ENCODE measurements at places on chromosomes 11 and 22.

DNA sequence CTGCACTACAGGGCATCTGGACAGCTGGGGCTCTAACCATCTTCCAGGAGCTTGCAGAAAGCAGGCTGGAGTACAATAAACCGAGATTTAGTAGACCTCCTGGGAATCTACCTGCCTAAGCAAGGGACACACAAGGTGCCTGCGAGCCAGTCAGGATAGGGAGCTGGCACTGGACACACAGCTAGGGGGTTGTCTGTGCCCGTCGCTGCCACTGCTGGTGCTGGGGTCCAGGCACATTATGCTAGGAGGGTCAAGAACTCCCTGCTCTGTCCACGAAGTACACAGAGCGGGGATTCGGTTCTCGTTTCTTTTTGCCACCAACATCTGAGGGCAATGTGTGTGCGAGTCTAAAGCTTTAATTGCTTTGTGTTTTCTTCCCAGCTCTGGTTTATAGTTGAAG lies 4.2 kb downstream of the RIC8A start:
- no peak for DNase-seq

GRCh38 chr22:32255726-32256125 lies 579 bp upstream of the SLC5A4 start:
- no peak for DNase-seq

DNA sequence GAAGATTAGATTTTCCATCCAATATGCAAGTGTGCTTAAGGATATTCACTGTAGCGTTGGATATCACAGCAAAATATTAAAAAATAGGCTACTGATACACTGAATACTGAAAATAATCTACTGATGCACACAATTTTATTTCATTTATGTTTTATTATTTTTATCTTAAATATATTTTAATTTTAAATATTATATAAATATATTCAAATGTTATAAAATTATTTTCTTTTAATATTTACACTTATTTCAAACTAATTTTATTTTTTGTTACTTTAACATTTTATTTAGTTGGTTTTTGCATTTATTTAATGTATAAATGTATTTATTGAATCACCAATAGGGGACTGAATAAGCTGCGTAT lies 12.3 kb downstream of the MMP3 start:
- DNase-seq, result no peak

- DNase-seq, result peak; percentile 91
Observed at GRCh38 chr11:69443138-69443967, 38.1 kb upstream of the LINC01488 start.

DNA sequence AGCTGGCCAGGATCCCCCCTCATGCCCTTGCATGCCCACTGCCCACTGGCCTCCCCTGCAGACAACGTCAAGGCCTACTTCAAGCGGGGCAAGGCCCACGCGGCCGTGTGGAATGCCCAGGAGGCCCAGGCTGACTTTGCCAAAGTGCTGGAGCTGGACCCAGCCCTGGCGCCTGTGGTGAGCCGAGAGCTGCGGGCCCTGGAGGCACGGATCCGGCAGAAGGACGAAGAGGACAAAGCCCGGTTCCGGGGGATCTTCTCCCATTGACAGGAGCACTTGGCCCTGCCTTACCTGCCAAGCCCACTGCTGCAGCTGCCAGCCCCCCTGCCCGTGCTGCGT lies 7.9 kb downstream of the AIP start:
- peak; percentile 41 for DNase-seq

GRCh38 chr11:121722431-121723245 lies 269.9 kb upstream of the SORL1-AS1 start:
- DNase-seq, result no peak

DNA sequence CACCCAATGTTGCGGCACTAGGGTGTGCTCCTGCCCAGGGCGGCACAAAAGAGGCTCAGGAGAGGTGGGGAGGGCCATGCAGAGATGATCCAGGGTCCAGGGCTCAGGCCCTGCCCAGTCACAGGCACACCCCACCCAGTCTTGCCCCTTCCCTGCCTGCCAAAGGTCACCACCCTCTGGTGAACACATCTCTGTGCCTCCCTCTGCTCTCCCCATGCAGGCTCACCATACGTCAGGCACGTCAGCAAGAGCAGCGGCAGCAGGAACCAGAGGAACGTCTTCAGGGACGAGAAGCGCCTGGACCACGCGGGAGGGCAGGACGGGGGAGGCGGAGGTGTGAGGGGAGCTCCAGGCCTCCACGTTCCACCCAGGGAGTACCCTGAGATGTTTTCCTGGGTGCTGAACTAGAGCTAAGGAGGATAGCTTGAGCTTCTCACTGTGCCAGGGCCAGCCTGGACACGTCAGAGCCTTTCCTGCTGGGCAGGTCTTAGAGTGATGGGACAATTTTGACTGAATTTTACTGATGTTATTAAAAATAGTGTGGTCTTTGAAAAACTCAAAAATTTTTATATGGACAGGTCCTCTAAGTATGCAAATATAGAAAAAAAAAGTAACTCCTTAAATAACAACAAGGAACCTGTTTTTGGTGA lies 7.2 kb downstream of the SUN2 start:
- DNase-seq, result no peak

DNA sequence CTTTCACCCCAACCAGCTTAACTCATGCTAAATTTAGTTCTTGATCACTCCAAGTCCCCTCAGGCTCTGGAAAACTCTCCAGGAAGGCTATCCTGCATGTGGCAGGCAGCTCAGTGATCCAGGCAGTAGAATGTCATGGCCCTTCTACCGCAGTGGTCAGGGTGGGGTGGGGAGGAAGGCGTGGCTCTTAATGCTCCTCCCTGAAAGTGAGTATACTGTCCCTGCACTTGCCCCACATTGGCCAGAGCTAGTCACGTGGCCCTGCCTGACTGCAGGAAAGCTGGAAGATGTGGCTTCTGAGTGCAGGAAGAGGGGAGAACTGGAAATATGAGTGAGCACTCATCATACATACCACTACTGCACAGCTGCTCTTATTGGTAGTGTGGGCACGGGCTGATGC lies 102.1 kb downstream of the GRAMD1B start:
- no peak for DNase-seq

DNA sequence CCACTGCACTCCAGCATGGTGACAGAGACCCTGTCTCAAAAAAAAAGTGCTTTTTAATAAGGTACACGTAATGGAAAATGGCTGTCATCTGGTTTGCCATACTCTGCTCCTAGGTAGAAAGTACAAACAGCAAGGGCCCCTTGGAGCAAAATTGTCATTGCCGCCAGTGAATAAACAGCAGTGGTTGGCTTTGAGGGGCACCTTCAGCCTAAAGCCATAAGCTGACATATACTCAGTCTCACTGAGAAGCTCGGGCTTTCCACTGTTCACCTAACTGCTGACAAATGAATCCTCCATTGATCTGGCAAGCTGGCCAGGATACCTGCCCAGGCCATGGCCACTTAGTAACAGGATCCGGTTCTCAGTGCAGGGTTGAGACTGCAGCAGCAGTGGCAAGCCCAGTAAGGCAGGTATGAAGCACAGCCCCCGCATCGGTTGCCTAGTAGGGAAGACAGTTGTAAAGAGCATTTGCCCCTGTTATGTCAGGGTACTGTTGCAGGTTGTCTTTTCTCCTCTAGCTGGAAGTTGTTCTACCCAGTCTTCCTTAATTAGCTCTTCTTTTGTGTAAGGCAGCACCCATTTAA lies 38.8 kb downstream of the MARK2 start:
- DNase-seq, result no peak

DNA sequence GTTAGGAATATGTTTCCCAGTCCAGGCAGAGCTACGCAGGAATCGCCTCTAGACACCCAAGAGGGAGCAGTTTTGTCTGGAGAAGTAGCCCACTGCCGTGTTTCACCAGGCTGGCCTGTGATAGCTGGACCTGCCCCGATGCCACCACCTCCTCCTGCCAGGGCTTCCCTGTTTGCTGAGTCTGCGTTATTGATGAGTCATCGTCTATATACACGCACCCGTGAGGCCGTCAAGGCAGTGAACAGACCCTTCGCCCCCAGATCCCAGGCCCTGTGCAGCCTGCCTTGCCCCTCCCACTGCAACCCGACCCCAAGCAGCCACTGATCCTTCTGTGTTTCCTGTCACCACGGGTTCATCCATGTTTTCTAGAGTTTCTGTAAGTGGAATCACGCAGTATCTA lies 141.9 kb downstream of the IGLL1 start:
- no peak for DNase-seq

- DNase-seq, result no peak
Observed at GRCh38 chr22:28873183-28873963, 10.0 kb upstream of the ZNRF3 start.

DNA sequence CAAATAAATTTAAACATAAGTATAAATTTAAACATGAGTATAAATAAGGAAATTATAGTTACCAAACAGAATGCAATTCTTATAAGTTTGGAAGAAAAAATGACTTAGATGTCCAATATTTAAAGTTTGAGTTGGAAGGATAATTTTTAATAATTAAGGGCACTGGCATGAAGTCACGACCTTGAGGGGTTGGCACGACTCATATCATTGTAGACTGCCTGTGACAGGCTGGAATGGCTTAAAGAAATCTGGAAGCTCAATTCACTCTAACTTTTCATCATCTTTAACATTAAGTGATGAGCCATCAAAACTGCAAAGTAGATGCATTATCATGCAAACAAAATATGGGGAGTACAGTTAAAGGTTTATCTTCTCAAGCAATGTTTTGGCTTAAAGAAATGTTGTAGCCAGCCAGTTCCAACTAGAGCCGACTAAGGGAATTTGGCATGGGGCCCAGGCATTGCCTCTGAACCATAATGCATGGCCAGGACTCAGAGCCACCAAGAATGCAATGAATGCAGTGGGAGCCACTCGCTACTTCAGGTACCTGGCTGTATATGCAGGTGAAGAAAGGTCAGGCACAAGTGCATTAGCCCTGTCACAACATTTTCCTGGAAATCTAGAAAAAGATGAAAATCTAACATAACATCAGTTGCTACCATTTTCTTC lies 33.4 kb downstream of the PGR start:
- DNase-seq, result no peak

- DNase-seq, result no peak
Observed at GRCh38 chr11:75925785-75926164, 110.8 kb downstream of the UVRAG start.

DNA sequence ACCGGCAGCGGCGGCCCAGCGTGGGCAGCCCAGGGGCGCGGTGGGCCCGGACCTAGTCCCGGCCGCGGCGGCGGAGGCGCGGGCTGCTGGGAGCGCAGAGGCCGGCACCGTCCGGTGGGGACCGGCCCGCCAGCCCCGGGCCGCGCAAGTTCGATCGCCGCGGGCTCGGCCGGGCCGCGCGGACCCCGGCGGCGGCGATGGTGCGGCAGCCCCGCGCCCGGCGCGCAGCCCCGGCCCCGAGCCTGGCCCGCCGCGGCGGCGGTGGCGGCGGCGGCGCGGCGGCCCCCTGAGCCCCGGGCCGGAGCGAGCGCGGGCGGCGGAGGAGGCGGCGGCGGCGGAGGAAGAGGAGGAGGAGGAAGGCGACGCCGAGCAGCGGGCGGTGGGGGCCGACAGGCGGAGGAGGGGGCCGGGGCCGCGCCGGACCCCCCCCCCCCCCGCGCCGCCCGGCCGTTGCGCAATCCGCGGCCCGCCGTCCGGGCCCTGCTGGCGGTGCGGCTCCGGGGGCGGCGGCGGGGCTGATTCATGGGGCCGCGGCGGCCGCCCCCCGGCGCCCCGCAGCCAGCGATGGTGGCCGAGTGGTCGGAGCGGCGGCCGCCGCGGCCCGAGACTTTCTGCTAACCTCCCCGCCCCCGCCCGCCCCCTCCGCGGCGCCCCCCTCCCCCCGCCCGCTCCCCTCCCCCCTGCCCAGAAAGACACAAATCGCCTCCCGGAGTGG lies 1251.9 kb downstream of the BRD1 start:
- DNase-seq, result no peak

DNA sequence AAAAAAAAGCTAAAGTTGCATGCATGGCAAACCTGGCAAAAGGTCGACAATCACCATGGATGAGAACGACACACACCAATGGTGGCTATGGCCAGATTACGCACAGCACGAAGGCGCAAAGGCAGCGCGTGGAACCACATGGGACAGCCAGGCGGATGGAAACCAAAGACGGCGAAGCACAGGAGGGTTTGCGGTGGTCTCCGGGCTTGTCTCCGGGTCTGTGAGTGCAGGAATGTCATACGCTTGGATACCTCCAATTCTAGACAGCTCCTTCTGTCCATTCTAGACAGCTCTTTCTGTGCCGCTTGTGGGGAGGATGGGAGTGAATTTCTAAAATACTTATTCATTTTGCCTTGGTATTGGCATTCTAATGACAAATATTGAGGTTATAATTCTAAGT lies 685.4 kb downstream of the BRD1 start:
- no peak for DNase-seq

- DNase-seq, result no peak
Observed at GRCh38 chr22:37358917-37359316, 68.4 kb downstream of the ELFN2 start.

DNA sequence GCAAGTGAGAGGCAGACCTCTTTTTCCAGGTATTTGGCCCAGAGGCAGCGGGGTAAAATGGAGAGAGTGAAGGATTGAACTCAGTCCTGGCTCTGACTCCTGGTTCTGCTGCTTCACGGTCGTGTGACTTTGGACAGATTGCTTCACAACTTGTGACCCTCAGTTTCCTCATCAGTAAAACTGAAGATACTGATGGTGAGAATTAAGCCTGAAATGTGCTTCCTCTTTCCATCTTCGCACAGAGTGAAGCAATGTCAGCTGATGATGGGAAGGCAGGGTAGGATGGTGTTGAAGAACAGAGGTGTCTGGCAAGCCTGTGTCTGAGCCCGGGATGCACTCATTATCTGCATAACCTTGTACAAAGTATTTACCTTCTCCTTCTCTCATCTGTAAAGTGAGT lies 59.0 kb downstream of the UBASH3B start:
- DNase-seq, result no peak

- DNase-seq, result no peak
Observed at GRCh38 chr11:64764040-64764611, 4.4 kb upstream of the PYGM start.

DNA sequence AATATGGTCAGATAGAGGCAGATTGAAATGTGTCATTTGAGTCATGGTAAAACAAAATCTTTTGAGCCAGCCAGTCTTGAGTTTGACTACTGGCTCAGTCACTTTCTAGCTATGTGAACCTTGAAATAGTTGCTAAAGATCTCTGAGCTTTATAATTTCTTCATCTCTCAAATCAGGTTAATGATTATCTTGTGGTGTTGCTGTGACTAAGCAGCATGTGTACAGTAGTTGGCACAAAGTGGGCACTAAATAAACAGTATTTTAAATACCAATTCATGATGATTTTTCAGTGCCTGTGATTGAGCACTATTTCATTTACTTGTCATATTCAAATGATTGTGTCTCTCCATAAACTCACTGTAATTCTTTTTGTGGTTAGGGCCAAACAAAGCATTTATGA lies 70.8 kb downstream of the RAB38 start:
- DNase-seq, result no peak

GRCh38 chr11:128297091-128297651 lies 290.2 kb downstream of the ETS1 start:
- no peak for DNase-seq

DNA sequence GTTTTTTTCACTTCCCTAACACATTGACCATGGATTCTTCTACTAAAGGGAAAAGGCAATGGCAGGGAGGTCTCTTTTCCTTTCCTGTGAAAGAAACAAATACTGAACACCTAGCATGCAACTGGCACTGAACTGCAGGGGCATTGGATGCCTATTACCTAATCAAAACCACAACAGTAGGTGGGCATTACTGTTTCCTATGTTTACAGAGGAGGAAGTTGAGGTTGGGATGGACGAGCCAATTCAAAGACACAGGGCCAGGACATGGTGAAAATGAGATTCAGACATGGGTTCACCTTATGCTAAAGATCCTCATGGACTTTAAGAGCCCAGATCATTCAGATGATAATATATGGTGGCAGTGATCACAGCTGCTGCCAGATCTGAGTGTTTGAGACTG lies 407.0 kb downstream of the MIAT start:
- DNase-seq, result no peak

Measured in Karpas-422 (cell line).